ENCODE measurements at places on chromosomes 6 and 20.

- no peak for DNase-seq
Observed at GRCh38 chr20:3679749-3680700, 1.8 kb downstream of the ADAM33 start.

GRCh38 chr20:41413169-41413568, 46.6 kb upstream of the EMILIN3 start:
- DNase-seq, result no peak

GRCh38 chr6:158457131-158457530, 102.8 kb upstream of the TMEM181 start:
- DNase-seq, result no peak

DNA sequence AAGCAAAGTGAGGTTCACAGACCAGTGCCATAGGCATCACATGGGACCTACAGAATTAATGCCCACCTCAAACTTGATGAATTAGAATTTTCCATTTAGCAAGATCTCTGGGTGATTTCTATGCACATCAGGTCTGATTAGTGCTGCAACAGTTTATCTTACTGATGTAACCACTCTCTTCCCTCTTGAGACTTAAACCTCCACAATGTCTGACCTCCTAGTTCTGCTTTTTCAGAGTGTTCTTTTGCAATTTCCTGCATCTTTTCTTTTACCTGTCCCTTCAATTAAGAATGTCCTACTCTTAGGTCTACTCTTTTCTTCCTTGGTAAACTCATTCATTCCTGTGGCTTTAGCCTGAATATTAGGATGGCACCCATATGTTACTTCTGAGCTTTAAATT, 615.3 kb downstream of the TFAP2A start:
- no peak for DNase-seq

- DNase-seq, result no peak
Observed at GRCh38 chr20:5822569-5822968, 72.4 kb downstream of the SHLD1 start.

- DNase-seq, result peak; percentile 21
Observed at GRCh38 chr6:30688569-30688968, 2.1 kb upstream of the PPP1R18 start.

DNA sequence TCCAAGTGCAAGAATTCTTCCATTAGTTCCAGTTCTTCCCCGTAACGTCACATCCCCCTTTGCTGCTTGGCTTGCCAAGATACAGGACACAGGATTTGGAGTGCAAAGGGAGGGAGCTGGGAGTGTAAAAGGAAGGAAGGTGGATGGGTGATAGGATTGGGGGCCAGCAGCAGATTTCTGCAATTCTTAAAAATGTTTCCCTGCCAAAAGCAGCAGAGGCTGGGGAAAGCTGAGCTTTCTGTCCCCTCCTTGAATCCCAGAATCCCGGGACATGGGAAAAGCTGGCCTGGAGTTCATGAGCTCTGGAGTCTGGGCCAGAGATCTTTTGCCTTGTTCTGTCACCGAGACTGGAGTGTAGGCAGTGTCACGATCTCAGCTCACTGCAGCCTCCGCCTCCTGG, 60.0 kb upstream of the EPB41L1 start:
- DNase-seq, result no peak

DNA sequence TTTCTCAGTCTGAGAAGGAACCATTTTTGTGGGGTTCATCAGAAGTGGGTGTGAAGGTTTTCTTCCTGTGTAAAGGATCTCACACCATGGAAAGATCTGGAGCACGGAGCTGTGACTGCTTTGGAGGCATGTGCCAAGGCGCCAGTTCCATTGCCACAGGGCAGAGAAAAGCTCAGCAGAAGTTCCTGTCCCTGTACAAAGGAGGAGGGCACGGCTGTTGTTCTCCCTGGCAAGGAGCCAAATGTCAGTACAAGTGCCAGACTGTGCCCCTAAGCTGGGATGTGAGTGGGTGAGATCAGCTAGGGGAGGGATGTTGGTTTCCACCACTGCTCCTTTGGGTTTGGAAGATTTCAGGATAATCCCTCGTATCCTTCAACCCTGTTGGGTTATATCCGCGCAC, 117.3 kb downstream of the CRYBG1 start:
- DNase-seq, result no peak

Measured in activated CD4-positive, alpha-beta T cell treated with anti-CD3 and anti-CD28 coated beads, Interleukin-2, amount 50 U/mL, for 48 hours (primary cell).